ENCODE measurements at places on chromosomes 1 and 21.

- DNase-seq: no peak
Measured at GRCh38 chr1:224378855-224379631, 22.4 kb downstream of the CNIH4 start.

GRCh38 chr1:41045740-41046139 lies 24.2 kb upstream of the SLFNL1 start:
- DNase-seq: no peak

DNA sequence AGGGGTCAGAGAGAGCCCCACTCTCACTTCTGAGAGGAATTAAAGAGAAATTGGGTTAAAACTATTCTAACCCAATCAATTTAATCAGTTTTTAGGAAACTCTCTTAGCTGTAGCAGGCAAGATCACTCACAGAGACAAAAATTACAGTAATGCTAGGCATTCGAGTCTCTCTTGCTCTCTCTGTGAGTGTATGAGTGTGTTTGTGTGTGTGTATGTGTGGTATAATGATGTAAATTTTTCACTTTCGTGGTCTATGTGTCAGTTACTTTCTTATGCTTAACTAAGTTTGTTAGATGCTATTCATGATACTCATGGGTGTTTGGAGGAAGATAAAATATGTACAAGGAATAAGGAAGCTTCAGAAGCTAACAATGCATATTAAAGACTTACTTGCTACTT lies 131.3 kb downstream of the FASLG start:
- no peak for DNase-seq

- DNase-seq: no peak
Measured at GRCh38 chr1:47849005-47849521, 148.1 kb downstream of the TRABD2B start.

- DNase-seq: no peak
Measured at GRCh38 chr1:53020588-53020987, 41.4 kb upstream of the PODN start.

DNA sequence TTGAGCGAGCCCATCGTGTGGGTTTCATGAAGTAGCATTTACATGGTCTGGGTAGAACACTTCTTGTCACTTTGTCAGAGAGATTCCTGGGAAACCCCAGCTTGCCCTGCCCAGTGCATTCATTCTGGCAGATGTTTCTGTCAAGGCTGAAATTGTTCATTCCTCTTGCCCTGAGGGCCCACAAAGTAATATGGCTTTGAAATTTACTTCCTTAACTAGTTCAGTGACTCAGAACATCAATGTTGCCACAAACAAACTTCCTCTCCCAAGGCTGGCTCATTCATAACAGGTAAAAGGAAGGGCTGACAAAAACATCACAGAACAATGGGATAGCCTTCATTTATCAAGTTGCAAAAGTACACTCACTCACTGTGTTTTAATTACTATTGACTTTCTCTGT lies 5.0 kb upstream of the KIAA0040 start:
- no peak for DNase-seq
